ENCODE measurements at places on chromosomes 4 and X.
A peak's percentile ranks its signal among the peaks of the same experiment; 100 is the strongest.

DNA sequence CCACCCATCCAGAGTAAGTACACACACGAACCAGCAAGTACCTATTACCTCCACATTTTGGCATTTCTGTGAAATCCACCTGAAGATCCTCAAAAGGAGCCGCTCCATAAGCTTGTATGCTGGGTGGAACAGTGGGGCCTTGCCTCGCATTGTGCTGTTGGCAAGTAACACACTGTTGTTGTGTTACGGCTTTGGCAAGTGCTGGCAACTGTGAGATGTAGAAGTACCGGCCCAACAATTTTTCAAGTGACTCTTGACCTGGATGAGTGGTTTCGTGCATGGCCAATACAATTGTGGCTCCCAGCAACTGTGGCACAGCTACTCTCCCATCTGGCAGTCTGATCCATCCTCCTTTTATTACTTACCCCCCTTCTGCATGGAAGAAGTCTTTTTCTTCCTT, 128.7 kb downstream of the CCNB3 start:
- no peak for DNase-seq

GRCh38 chrX:47222751-47223350, 4.4 kb downstream of the CDK16 start:
- no peak for DNase-seq

GRCh38 chr4:154982187-154983047, 201.3 kb downstream of the RBM46 start:
- DNase-seq = no peak

- DNase-seq = no peak
Measured at GRCh38 chr4:174935607-174936006, 17.4 kb downstream of the ADAM29 start.

DNA sequence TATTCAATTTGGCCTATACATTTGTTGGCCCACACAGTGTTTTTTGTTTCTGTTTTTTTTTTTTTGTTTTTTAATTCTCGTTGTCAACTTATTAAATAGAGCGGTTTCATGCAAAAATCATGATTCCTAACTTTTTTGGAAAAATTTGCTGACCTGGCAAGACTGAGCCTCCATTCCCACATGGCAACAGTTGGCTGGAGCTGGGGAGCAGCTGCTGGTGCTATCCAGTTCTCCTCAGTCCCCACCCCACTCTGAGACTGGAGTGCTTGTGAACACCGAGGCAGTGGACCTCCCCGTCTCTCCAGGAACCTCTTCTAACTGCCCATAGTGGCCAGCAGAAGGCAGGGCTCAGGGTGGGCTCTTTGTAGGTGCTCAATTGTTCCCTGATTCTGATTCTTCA, 95.7 kb upstream of the OTUD4 start:
- no peak for DNase-seq

GRCh38 chr4:183284965-183285364, 35.1 kb downstream of the CLDN22 start:
- DNase-seq = no peak

DNA sequence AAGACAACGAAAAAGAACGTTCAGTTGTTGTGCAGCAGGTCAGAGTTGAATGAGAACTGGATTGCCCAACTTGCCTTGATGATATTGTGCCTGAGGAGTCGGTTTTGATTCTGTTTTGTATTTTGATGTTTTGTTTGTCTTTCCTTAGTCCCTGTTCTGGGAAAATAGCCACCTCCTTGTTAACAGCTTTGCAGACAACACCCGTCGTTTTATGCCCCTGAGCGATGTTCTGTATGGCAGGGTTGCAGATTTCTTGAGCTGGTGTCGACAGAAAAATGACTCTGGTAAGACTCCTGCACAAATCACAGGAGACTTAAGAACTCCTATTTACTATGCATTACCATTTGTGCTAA, 4.5 kb downstream of the BST1 start:
- DNase-seq = no peak

- DNase-seq = no peak
Measured at GRCh38 chrX:68186552-68187262, 246.6 kb downstream of the OPHN1 start.

DNA sequence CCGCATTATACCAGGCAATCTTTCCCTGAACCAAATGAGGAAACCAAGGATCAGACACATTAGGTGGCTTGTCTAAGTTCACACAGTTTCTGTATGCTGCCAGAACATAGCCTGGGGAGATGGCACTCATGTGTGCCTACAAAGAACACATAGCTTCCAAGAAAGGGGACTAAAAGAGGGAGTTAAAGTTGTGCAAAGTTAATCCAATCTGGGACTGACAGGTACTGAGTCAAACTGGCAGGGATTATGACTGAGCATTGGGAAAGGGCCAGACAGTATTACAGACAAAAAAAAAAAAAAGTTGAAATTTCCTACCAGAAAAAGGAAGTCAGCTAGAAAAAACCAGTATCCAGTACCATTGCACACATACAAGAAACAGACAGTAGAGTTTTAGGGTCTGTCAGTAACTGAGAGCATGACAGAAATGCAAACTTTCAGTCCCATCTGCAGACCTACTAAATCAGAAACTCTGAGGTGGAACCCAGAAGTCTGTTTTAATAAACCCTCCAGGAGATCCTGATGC, 37.2 kb downstream of the ADAMTS3 start:
- no peak for DNase-seq

GRCh38 chr4:95080969-95081368, 323.2 kb downstream of the BMPR1B start:
- DNase-seq = no peak

GRCh38 chrX:84160736-84161135, 27.3 kb downstream of the RPS6KA6 start:
- DNase-seq = no peak

- no peak for DNase-seq
Measured at GRCh38 chr4:54061067-54061466, 3.3 kb downstream of the CHIC2 start.

GRCh38 chrX:3286196-3286945, 60.1 kb downstream of the MXRA5 start:
- DNase-seq = no peak

DNA sequence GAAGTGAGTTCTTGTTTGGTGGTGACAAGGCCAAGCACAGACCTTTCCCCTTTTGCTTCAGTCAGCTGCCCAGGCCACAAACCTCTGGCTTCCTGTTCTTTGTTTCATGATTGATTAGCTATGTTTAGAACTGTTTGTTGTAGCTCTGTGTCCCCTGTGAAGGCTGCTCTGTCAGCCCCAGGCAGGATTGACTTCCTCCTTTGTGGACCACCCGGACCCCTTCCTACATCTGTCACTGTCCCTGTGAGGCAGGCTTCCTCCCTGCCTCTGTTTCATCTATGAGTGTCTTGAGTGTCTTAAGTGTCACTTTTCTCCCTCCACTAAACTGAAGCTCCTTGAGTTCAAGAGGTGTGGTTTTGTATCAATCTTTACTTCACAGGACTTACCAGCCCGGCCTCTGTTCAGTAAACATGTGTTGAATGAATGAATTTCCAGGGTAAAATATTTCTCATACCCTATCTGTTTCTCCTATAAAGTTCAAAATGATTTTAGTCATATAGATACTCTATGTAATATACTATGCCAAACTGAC, 83.5 kb downstream of the ZNF674 start:
- DNase-seq = no peak

DNA sequence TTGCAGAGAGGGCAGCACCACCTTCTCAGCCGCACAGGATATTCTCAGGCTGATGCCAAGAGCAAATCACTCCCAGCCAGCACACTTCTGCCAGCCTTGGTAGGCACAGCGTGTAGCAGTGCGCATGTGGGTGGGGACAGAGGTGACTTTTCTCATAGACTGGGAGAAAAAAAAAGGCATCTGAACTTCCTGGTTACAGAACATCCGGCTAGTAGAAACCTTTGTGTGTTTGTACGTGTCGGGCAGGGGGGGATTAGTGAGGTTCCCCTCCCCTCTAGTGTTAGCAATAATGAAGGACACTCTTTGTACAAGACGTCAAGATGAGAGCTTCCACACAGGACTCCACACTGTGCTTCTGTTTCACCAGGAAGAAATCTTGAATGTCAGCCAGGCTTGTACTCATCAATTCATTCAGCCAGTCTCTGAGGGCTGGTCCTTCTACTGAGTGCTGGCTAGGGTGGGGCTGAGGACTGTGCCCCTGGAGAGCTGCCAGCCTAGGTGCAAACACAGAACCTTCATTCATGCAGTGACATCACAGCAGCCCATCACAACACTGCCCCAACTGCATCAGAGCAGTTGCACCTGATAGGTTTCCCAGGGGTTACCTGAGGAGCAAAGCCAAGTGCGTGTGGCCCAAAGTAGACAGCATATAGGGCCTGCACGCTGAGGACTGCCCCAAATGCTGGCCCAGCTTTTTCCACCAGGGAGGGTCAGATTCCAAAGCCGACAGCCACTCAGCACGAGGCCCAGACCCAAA, 34.7 kb downstream of the SLC25A5 start:
- no peak for DNase-seq

DNA sequence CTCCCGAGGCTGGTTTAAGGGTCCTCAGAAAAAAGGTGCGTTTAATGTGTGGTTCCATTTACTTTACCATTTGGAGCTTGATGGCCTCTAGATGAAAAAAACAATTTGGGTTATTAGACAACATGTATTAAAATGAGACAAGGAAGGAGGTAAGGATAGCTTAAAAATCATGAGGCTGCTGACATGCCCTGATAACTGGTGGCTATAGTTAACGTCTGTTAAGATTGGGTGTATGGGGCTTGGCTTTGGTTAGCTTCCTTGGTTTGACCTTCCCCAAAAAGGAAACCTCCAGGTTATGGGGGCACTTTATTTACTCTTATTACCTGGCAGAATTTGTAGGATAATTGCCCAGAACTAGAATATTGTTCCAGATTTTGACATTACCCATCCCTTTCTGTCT, 51.5 kb downstream of the HMGB2 start:
- DNase-seq = no peak

- peak; percentile 0 for DNase-seq
Measured at GRCh38 chr4:69576251-69576877, 63.1 kb downstream of the UGT2A2 start.

DNA sequence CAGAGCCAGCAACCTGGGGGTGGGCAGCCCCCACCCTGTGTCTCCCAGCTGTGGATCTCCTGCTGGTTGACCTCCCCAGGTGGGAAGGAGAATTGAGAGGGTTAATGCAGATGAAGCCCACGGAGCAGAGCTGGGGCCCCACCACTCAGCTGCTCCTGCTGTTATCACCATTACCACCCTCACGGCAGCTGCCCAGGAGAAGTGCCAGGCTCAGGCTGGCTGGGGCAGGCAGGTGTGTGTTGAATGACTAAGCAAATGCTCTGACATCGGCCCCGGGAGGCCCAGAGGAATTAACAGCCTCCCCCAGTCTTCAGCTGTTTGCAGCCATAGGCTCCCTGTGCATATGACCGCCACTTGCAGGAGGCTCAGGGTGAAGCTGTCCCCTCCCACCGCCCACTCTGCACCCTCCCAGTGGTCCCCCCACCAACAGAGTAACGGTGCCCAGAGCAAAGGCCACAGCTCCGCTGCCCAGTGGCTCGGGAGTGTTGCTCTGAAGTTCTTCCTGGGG, 133.8 kb downstream of the CPZ start:
- DNase-seq = no peak

DNA sequence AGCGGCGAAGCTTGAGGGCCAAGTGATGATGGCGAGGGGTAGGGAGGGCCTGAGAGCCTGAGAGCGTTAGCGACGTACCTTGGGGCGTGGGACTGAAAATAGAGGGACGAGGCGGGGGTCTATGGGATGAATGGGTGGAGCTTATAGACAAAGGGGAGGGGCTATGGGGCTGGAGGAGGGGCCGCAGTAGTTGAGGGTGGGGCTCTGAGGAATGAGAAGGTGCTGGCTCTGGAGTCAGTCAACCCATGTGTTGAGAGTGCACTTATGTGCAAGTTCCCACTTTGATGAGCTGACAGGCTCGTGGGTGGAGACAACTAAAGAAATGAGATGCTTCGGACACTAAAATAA, 488 bp downstream of the TBC1D25 start:
- DNase-seq = no peak

DNA sequence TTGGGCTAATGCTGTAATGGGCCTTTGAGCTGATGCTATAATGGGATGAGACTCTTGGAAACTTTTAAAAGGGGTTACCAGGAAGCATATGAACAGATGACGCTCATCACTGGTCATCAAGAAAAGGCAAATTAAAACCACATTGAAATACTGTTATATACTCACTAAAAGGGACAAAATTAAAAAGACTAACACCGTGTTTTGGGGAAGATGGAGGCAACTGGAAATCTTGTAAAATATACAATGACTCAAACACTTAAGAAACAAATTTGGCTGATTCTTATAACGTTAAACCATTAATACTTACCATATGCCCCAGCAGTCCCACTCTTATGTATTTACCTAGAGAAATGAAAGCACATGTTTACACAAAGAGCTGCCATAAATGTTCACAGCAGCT, 207.2 kb upstream of the GPRIN3 start:
- DNase-seq = no peak

GRCh38 chr4:97761445-97762114, 381.7 kb downstream of the STPG2 start:
- no peak for DNase-seq

DNA sequence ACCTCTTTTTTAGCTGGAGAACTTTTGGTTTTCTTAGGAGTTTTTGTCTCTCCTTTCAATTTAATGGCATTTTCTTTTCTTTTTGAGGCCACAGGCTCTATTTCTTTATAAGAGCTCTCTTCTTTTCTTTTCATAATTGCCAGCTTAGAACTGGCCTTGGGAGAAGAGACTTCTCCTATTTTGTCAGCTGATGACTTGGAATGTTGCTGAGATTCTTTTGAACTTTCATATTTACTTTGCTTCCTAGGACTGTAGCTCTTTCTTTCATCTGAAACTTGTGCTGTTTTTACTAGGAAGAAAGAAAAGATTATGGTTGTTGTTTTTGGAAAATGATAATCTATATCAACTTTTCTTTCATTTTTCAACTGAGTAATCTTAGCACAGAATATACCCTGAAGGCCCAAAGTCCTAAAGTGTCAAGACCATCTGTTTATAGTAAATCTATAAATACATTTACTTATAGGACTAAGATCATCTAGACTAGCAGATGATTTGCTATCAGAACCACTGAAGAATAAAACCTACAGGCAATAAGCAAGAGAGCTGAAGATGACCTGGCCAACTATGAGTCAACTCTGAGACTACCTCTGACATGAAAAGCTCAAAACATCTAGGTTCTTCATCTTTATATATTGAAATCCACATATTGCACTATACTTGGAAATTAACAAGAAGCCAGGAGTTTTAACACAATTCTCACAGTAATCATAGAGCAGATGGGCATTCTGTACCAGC, 45.6 kb downstream of the RFC1 start:
- DNase-seq = no peak

- DNase-seq = no peak
Measured at GRCh38 chrX:47351706-47352105, 18.7 kb upstream of the ZNF157 start.

Data from activated naive CD4-positive, alpha-beta T cell (primary cell).